ENCODE measurements at places on chromosomes 5 and 9.

DNA sequence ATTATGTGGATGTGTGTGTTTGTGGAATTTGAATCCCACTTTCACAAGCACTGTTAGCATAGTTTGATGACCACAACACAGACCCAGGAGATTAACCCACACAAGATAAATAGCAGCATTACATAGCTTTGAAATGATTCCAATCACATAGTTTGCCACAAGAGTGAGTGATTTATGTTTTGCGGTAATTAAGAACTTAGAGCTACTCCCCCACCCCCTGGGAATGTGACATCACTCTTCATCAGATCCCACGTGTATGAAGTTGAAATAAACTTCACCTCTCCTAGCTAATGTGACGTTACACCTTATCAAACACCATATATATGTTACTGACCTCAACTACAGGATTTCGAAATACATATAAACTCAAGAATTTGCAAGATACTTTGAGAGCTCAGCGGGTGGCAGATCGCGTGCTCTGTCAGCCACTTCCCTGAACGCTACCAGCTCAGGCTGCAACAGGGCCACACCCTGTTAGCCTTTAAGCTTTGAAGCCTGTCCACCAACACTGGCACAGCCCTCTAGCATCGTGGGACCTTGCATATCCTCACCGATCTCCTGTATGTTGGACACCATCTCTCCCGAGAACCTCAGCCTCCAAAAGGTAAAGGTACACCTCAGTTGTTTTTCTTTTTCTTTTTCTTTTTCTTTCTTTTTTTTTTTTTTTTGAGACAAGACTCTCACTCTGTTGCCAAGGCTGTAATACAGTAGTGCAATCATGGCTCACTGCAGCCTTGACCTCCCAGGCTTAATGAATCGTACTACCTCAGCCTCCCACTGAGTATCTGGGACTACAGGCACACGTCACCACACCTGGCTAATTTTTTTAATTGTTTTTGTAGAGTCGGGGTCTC, 1.7 kb upstream of the AGTPBP1 start:
- no peak for DNase-seq

DNA sequence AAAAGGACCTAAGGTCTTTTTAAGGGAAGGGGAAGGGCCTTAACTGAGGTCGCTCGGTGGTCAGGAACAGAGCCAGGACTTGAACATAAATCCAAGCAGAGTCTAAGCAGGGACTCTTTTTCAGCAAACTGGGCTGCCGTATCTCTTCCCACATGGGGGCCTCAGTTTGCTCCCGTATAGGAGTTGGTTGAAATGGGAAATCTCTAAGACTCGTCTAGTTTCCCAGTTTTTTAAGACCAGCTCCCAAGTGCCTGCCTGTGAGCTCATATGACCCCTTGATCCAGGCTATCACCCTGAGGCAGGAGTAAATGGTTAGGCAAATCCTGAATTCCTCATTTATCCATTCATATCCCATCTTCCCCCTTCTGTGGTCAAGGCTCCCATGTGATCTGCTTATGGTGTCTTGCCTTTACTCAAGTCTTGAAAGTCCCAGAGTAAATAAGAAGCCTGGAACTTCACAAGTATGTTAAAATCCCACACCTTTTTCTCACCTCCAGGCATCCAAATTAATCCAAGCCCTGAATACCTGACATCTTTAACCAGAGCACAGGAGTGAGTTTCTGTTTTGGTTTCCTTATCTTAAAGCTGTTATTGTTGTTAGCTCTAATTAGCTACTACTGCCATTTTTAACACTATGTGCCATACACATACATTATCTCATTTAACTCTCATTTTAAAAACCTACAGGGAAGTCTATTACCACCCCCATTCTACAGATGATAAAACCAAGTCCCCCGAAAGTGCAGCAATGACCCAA, 3.0 kb downstream of the ARSI start:
- DNase-seq: no peak

- DNase-seq: no peak
Observed at GRCh38 chr9:15468145-15468544, 42.6 kb downstream of the PSIP1 start.

DNA sequence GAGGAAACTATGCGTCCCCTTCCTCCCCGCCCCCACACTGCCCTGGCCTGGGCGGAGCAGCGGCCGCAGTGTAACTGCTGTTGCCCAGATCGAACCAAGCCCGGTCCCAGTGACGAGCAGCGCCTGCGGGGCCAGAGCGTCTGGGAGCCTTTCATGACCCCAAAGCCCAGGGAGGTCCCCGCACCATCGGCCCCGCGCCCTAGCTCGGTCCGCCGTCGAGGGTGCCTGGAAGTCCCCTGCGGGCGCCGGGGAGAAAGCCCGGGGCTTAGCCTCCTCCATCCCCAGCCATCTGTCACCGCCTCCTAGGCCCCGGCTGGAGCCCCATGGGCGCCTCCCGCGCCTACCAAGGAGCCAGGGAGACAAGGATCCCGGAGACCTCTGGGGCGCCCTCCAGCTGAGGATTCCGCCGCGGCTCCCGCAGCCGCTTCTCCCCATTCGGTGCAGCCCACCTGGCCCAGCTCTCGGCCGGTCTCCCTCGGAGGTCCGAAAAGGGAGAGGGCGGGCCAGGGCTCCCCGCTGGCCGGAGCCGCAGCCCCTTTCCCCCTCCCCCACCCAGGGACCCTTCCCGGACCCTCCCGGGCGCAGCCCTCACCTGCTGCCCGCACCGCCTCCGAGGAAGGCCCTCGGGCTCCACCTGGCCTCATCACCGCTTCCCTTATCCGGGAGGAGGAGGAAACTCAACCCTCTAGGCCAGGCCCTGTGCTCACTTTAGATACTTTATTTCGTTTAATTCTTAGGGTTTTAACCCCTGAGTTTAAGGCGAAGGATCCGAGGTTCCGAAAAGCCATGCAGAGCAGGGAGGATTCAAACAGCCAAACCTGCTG, 45.6 kb downstream of the APTX start:
- no peak for DNase-seq

- no peak for DNase-seq
Observed at GRCh38 chr9:99721898-99722297, 99.8 kb upstream of the NR4A3 start.

GRCh38 chr5:167888393-167888792, 403.1 kb upstream of the WWC1 start:
- DNase-seq: no peak

DNA sequence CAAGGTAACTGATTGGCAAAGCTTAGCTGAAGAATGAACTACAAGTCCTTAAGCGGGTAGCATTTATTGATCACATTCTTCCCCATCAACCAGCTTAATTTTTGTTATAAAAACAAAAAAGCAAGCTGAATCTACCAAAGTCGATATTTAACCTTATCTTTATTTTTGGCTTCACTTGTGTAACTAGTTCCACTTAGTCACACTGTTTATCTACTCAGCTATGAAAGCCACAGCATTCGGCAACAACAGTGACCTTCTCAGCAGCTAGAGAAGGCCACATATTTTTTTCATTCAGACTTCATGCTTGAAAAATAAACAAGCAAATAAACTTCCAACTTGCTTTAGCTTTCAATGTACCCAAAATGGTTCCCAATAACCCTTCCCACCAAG, 69.4 kb downstream of the KLHL3 start:
- no peak for DNase-seq

DNA sequence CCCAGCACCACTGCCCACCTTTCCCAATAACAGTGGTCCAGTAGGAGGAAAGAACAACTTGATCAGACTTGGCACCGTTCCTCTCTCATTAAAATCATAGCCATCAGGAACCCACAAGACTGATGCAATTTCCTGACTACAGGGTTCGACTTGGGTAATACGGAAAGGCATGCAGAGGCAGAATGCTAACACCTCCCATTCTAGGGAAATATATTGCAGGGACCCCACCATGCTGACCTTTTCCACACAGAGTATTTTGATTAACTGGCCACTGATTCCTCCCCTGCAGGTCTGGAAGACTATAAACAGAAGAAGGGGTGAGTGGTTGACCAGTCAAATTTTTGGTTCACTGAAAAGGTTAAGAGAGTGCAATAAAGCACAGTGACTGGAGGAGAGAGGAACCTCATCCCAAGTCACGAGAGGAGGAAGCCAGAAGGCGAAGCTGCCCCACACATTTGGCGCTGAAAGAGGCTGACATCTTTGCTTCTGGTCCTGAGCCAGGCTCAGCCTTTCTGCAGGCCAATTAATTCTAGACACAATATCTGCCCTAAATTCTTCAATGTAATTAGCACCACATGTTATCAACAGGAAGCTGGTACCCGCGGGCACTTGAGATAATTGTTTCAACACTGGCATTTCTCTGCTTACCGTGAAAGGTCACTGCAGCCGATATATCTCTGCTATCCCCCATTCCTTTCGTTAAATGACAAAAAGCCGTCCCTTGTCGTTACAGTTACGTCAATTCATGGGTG, 64.7 kb upstream of the SPOCK1 start:
- no peak for DNase-seq

- no peak for DNase-seq
Observed at GRCh38 chr5:95403996-95404395, 12.8 kb downstream of the FAM81B start.

DNA sequence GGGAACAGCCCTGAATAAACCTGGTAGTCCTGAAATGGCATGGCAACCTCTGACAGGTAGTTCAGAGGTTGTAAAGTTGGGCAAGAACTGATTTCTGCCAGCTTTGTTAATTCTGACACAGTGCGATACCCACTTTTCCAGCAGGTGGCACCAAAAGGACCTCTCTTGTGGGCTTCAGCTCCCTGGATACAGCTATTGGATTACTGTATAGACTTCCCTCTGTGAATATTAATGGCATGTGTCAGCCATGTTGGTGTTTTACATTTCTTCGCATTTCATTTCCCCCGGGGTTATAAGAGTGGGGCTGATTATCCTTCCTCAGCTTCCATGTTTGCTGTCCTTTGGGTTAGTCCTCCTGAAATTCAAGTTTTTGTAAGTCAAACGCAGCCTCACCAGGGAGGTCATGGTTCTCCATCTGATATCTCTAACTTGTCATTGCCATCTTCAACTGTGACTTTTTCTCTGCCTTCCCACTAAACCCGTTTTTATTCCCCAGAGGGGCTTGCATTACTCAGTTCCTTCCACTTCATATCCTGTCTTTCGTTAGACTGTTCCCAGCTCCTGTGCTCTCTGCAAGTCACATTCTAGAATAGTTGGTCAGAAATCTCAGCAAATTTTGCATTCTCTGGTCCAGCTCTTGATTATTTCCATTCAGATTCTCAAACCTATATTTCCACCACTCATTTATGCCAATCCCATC, 135.6 kb downstream of the LIFR start:
- no peak for DNase-seq

GRCh38 chr5:68373050-68373449, 157.5 kb downstream of the PIK3R1 start:
- DNase-seq: no peak

- no peak for DNase-seq
Observed at GRCh38 chr9:89475891-89476440, 21.9 kb downstream of the SEMA4D start.

Measured in esophagus squamous epithelium (tissue), 5 donors.